ENCODE measurements at places on chromosomes 4 and X. TPM values are rescaled to one million over a fixed set of nuclear protein-coding genes. Genes with fewer than 3 reads are reported as not detected.

L1CAM gene
- not detected for total RNA-seq

C4orf51 gene
- not detected for total RNA-seq

MAGEA10 gene
- total RNA-seq, result not detected

INPP4B gene
- 0.69 TPM for total RNA-seq

ARMCX4 gene
- total RNA-seq, result 5.8 TPM

DCLK2 gene
- total RNA-seq, result 5.2 TPM

UGT8 gene
- not detected for total RNA-seq

BBS12 gene
- 3.3 TPM for total RNA-seq

OSTC gene
- total RNA-seq, result 503 TPM

DNA sequence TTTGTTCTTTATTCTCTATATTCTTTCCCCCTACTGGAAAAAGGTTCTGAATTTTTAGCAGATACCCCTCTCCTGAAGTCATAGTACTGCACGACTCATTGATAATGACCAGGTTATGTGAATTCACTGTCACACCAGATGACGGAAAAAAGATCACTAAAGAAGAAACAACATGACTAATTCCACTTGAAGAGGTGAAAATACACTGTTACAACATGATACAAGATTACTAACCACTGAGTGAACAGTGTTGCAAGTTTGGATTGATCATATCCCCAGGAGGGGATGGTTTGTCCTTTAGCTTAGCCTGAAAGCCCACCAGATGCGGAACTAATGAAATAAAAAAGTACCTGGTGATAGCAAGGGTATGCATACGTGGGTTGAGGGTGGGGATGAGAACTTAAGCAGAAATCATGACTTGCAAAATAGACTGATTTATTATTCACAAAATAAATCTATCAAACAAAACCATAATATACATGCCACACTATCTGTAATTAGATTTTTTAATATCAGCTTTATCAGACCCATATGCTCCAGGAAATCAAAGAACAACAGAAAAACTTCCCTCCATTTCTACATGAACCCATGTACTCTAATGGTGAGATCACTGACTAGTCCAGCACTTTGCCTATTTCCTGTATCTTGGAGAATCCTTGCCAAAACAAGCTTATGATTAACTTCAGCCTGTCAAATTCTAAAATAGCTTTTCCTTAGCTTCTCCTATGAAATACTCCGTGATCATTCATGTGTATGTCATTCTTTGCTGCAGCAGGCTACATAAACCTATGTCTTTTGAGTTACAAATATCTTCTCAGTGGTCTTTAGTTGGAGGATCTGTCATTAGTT is 257.4 kb upstream of the AGA start:
- no peaks in the 10 kb centered on the region for H3K4me1 ChIP-seq
- no peaks in the 10 kb centered on the region for H3K27me3 ChIP-seq
- DNase-seq, result no peak
- no peak overlapping the region for H3K4me3 ChIP-seq
- no peak overlapping the region for H3K27ac ChIP-seq

GRCh38 chr4:90105274-90105673 is 21.9 kb upstream of the CCSER1 start:
- H3K27ac ChIP-seq, result no peak overlapping the region
- no peaks in the 10 kb centered on the region for H3K27me3 ChIP-seq
- no peaks in the 10 kb centered on the region for H3K36me3 ChIP-seq
- H3K4me3 ChIP-seq, result no peak overlapping the region

DNA sequence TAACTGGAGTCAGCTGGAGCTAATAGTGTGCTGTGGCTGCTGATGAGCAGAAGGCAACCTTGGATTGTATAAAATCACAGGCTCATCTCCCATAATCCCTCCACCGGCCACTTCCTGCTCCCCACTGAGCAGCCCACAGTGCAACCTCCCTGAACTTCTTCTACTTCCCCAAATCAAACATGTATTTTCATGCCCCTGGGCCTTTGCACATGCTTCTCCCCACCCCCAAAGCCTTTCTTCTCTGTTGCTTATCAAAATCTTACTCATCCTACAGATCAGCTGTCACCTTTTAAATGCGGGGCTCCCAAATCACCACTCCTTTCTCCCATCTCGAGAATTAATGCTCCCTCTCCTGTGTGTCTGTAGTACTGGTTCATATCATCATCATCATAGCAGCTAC is 35.8 kb downstream of the RHOH start:
- no peaks in the 10 kb centered on the region for H3K27me3 ChIP-seq
- no peaks in the 10 kb centered on the region for H3K4me1 ChIP-seq
- no peaks in the 10 kb centered on the region for H3K36me3 ChIP-seq
- DNase-seq, result no peak
- no peak overlapping the region for H3K27ac ChIP-seq
- no peak overlapping the region for H3K4me3 ChIP-seq

GRCh38 chrX:110180928-110181310 is 137.0 kb downstream of the AMMECR1 start:
- H3K27ac ChIP-seq, result peak overlapping the region; percentile 56
- peaks cover 29% of the 10 kb centered on the region for H3K4me1 ChIP-seq
- DNase-seq, result peak; percentile 45
- no peak overlapping the region for H3K4me3 ChIP-seq
- no peaks in the 10 kb centered on the region for H3K36me3 ChIP-seq
- no peaks in the 10 kb centered on the region for H3K27me3 ChIP-seq

DNA sequence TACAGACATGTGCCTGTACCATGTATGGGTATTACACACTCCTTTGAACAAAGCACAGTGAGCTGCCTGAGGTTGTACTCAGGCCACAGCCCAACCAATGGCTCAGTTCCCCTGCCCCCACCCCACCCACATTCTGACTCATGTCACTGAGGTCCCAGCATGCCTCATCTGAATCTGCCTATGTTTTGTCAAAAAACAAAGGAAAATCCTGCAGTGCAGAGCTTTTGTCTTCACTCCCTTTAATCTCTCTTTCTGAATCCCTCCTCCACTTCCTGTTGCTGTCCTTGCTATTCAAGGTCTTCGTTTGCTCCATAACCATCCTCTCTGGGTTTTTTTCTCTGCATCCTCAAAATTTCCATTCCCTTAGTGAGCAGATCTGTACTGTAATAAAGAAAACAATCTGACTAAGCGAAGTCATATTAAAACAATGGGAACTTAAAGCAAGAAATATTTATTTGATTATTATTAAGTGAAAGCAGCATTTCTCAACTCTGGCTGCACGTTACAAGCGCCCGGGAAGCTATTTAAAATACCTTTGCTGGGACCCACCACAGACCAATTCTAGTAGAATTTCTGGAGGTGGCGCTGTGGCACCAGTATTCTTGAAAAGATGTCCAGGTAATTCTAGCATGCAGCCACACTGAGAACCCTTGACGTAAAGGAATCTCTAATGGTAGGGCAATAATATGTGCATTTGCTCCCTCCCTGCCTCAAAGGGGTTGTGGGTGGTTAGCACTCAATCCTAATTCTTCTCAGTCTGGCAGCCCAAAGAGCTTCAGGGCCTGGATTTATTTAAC is 8.7 kb downstream of the GUCY2F start:
- no peaks in the 10 kb centered on the region for H3K36me3 ChIP-seq
- peaks cover 15% of the 10 kb centered on the region for H3K4me1 ChIP-seq
- H3K4me3 ChIP-seq, result no peak overlapping the region

GRCh38 chr4:24884902-24885301 is 27.9 kb downstream of the CCDC149 start:
- H3K27ac ChIP-seq, result no peak overlapping the region
- no peaks in the 10 kb centered on the region for H3K4me1 ChIP-seq
- H3K4me3 ChIP-seq, result no peak overlapping the region

DNA sequence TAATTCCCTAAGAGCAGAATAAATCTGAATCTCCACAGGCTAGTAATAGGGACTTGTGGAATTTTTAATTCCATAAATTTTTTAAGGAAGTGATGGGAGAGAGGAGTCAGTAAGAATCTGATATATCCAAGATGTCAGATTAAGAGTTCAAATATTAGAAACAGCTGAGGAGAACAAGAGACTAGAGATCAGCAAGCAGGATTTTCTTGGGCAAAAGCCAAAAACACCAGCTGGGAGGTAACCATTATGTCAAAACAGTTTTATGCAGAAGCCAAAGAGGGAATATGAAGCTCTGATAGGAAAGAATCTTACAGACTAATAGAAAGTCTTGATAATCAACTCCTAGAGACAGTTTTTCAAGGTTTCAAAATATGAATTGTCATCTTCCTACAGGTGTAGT is 72.2 kb upstream of the RBPJ start:
- no peaks in the 10 kb centered on the region for H3K27me3 ChIP-seq
- no peak for DNase-seq
- H3K4me3 ChIP-seq, result no peak overlapping the region
- no peaks in the 10 kb centered on the region for H3K4me1 ChIP-seq

- no peaks in the 10 kb centered on the region for H3K27me3 ChIP-seq
- H3K4me3 ChIP-seq, result no peak overlapping the region
- no peak overlapping the region for H3K27ac ChIP-seq
- no peaks in the 10 kb centered on the region for H3K4me1 ChIP-seq
Observed at GRCh38 chrX:21398426-21398825, 24.2 kb downstream of the CNKSR2 start.

DNA sequence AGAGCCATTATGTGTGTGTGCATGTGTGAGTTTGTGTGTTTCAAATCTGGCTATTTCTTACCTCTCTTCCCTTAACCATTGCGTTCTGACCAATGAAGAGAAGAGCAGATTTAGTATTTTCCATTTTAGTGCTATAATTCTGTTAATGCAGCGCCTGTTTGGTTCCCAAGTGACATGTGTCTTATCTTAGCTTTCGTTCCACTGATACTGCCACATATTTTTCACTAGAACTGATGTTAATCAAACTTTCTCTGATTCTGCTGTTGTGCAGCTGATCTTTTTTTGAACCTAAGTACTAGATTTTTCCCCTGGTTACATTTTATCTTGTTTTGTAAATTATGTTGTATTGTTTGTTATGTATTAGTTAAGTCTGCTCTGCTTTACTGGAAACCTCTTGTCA is 152.9 kb upstream of the MID1 start:
- DNase-seq, result no peak
- no peak overlapping the region for H3K4me3 ChIP-seq
- no peaks in the 10 kb centered on the region for H3K27me3 ChIP-seq
- no peak overlapping the region for H3K27ac ChIP-seq

GRCh38 chr4:139025841-139026240 is 10.3 kb downstream of the NOCT start:
- peaks cover 51% of the 10 kb centered on the region for H3K36me3 ChIP-seq
- no peak overlapping the region for H3K4me3 ChIP-seq
- no peaks in the 10 kb centered on the region for H3K27me3 ChIP-seq
- no peak overlapping the region for H3K27ac ChIP-seq

- no peak overlapping the region for H3K4me3 ChIP-seq
- no peaks in the 10 kb centered on the region for H3K4me1 ChIP-seq
- no peak overlapping the region for H3K27ac ChIP-seq
- no peak for DNase-seq
Observed at GRCh38 chrX:9644335-9644734, 121.3 kb downstream of the GPR143 start.

GRCh38 chr4:87068583-87069021 is 133.8 kb downstream of the AFF1 start:
- H3K4me1 ChIP-seq, result peaks cover 5% of the 10 kb centered on the region
- no peaks in the 10 kb centered on the region for H3K36me3 ChIP-seq
- DNase-seq, result no peak
- H3K27ac ChIP-seq, result no peak overlapping the region
- H3K27me3 ChIP-seq, result no peaks in the 10 kb centered on the region

DNA sequence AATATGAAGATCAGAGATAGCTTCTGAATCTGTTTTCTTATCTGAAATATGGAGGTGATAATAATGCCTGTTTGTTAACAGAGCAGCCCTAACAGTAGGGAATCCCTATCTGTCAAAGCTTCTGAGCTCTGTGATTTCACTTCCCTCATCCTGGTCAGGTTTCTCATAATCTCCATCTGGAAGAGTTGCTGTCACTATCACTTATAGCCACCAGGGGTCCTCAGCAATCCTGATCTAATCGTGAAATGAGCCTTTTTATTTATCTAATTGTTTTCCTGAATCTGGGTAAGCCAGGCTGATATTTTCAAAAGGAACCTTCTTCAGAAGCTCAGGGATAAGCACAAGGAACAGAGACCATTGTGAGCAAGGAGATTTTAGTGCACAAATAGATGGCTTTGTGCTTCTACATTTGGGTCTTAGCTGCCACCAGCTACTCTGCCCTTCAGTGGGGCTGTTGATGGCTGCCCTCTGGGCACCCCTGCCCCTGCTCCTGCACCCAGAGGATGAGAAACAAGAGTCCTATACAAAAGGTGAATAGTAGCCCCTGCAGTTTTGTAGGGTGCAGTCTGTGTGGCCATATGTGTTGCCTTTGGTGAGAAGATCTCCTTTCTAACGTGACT is 196.4 kb upstream of the RADX start:
- H3K4me3 ChIP-seq, result no peak overlapping the region
- H3K4me1 ChIP-seq, result no peaks in the 10 kb centered on the region
- H3K27me3 ChIP-seq, result no peaks in the 10 kb centered on the region
- no peaks in the 10 kb centered on the region for H3K36me3 ChIP-seq
- no peak overlapping the region for H3K27ac ChIP-seq

DNA sequence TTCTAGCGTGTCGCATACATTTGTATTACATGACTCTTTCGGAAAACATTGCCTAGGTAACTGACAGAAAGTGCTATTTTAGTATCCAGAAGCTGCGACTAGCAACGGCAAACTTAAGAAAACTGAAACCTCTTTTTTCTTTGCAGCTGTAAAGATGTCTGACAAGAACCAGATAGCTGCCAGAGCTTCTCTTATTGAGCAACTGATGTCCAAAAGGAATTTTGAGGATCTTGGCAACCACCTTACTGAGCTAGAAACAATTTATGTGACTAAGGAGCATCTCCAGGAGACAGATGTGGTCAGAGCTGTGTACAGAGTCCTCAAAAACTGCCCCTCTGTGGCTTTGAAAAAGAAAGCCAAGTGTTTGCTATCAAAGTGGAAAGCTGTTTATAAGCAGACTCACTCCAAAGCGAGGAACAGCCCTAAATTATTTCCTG is 9.4 kb downstream of the TCEANC start:
- H3K27me3 ChIP-seq, result no peaks in the 10 kb centered on the region
- H3K27ac ChIP-seq, result no peak overlapping the region
- DNase-seq, result no peak
- H3K4me1 ChIP-seq, result no peaks in the 10 kb centered on the region

DNA sequence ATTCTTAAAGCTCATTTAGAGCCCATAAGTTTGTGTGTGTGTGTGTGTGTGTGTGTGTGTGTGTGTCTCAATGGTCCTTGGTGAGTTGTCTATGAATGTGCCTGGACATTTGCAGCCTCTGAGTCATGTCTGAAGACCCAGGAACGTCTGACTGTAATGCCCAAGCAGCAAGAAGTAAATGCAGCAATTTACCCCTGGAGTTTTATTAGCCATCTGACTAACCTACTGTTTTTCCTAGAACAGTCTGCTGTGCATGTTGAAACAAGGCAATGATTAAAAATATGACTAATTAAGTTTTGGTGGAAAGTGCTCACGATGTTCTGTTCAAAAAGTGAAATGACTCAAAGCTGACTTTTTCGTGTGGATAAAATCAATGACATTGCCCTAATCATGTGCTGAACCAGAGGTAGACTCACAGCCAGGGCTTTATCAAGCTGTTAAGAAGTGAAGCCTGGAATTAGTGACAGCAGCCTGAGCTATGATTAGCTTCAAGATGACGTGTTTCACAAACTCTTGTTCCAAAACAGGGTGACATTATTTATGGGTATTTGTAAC is 201.6 kb downstream of the CPE start:
- H3K27me3 ChIP-seq, result no peaks in the 10 kb centered on the region
- no peak overlapping the region for H3K27ac ChIP-seq
- no peaks in the 10 kb centered on the region for H3K36me3 ChIP-seq
